ENCODE measurements at places on chromosomes 16 and 17.

GRCh38 chr17:28997806-28998205, 8.0 kb downstream of the SEZ6 start:
- DNase-seq, result no peak

DNA sequence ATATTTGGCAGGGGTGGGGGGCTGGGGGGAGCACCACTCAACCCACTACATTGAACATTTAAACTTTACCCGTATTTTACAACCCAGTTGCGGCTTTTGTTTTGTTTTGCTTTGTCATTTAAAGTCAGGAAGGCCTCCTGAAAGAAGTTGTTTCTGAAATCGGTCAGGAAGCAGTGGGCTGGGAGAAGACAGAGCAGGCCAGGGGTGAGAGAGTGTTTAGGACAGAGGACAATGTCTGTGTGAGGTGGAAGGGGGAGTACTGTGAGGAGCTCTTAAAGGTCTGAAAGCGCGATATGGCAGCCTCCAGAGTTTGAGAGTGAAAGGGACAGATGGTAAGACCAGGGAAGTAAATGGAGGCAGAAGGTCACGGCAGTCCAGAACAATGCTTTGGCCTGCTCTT, 6.1 kb upstream of the WFIKKN2 start:
- no peak for DNase-seq

DNA sequence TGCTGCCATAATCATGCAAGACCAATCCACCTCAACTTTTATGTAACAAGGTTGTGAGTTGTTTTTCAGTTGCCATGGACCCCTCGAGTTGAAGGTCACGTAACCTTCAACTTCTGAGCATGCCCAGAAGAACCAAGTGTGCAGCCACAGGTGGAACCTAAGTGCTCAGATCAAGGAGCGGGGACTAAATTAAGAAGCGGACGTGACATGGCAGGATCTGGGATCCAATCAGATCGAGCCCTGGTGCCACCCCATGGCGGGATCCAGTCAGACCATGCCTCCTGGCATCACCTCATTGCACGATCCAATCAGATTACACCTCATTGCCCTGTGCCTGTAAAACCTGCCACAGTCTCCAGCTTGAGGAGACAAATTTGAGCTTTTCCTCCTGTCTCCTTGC, 204.5 kb upstream of the CDH5 start:
- DNase-seq, result no peak

DNA sequence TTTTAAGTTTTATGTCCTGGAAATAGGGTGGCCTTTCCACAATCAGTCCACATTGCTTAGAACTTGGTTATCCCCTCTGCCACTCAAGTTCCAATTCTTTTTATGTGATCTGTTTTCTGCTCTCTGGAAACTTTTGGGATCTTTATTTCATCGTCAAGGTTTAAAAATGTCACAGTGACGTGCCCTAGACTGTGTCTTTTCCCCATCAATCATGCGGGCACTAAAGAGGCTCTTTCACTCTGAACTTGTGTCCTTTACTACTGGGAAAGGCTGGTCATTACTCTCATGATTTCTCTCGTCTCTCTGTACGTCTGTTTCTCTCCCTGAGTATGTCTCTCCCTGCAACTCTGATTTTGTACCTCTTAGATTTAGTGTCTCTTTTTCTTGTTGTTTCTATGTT, 189.8 kb upstream of the AXIN2 start:
- no peak for DNase-seq

DNA sequence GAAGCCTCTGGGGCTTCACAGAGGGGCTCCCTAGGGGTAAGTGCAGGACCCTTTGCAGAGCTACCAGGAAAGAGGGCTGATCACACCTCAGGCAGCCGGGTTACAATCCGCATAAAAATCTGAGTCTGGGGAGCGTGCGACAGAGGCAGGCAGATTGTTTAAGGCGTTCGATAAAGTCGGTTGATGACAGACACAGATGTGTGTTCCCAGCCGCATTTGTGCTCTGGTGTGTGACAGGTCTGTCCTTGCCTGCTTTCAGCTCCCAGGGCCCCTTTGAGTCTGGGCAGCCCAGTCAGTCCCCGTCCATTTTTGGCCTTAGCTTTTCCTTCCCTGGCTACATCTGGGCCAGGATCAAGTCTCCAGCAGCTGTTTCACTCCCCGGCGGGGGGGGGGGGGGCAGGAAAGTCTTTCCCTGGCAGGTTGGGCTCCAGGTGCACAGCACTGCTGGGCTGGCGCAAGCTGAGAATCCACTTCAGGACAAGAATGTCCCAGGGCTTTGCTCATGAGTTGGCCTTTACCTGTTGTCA, 1.3 kb upstream of the ZACN start:
- DNase-seq, result no peak
